ENCODE measurements at places on chromosomes 12 and 14.
A peak's percentile ranks its signal among the peaks of the same experiment; 100 is the strongest.

- no peaks in the 10 kb centered on the region for H3K4me1 ChIP-seq
- no peak overlapping the region for H3K4me3 ChIP-seq
- H3K27ac ChIP-seq: no peak overlapping the region
- H3K36me3 ChIP-seq: no peaks in the 10 kb centered on the region
- DNase-seq: peak; percentile 55
Measured at GRCh38 chr12:8890313-8891085, 23.8 kb upstream of the PHC1 start.

DNA sequence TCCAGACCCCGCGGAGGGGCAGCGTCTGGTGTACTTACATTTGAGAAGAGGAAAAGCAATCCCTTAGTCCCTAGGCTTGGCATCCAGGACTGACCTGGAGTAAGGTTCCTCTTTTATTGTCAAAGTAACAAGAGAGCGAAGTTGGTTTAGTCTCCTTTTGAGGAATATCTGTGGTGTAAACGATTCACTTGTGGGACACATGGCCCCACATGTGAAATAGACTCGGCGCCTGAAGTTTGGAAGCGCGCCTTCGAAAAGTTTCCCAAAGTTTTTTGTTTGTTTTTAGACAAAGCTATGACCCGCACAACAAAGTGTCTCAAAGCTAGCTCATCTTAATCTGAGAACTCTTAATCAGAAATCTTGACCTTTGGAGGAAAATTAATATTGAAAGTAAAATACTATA lies 744 bp downstream of the STYX start:
- H3K4me3 ChIP-seq: peak overlapping the region; percentile 64
- peak overlapping the region; percentile 76 for H3K27ac ChIP-seq
- no peak for DNase-seq
- no peaks in the 10 kb centered on the region for H3K27me3 ChIP-seq
- peaks cover 3% of the 10 kb centered on the region for H3K36me3 ChIP-seq
- peaks cover 21% of the 10 kb centered on the region for H3K4me1 ChIP-seq

DNA sequence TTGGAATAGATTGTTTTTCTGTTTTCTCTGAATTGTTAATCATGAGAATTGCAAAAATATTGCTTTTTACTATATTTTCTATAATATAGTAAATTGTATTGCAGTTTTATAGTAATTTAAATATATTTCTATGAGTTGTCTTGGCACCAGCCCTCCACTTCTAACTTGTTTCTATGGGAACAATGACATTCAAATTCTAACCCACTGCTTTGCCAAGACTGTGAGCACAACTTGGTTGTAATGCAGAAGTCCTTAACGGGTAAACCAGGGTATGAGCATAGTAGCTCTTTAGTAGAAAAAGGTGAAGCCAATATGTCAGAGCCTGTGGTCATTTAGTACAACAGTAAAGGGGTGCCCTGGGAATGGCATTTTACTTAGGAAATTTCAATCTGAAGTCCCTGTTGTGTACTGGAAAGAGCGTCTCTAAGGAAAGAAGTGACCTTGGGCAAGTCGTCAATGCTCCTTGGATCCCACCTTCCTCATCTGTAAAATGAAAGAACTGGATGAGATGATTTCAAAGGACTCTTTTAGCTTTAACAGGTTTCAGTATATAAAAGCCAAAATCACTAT lies 283.3 kb downstream of the ATP23 start:
- H3K36me3 ChIP-seq: no peaks in the 10 kb centered on the region
- no peaks in the 10 kb centered on the region for H3K4me1 ChIP-seq
- no peaks in the 10 kb centered on the region for H3K27me3 ChIP-seq
- no peak overlapping the region for H3K27ac ChIP-seq
- no peak for DNase-seq

DNA sequence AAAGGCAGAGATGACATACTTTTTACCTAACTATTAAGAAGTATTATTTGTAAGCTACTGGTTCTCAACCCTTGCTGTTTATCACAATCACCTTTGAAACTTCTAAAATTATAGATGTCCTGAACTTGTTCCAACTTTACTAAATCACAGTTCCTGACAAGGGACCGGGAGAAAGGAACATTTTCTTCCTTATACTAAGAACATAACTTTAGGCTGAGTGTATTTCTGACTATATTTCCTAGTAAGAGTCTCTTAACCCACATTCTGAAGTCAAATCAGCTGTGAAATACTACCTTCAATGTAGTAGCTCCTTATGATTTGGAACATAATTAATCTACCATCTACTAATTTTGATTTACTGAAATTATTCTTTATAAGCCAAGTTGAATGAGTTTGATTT lies 80.2 kb downstream of the BAZ1A start:
- H3K36me3 ChIP-seq: no peaks in the 10 kb centered on the region
- H3K27ac ChIP-seq: no peak overlapping the region
- no peaks in the 10 kb centered on the region for H3K27me3 ChIP-seq
- H3K4me3 ChIP-seq: no peak overlapping the region
- no peak for DNase-seq
- no peaks in the 10 kb centered on the region for H3K4me1 ChIP-seq

- no peak overlapping the region for H3K4me3 ChIP-seq
- no peak overlapping the region for H3K27ac ChIP-seq
- H3K36me3 ChIP-seq: no peaks in the 10 kb centered on the region
Measured at GRCh38 chr12:119713551-119714031, 45.7 kb downstream of the PRKAB1 start.

DNA sequence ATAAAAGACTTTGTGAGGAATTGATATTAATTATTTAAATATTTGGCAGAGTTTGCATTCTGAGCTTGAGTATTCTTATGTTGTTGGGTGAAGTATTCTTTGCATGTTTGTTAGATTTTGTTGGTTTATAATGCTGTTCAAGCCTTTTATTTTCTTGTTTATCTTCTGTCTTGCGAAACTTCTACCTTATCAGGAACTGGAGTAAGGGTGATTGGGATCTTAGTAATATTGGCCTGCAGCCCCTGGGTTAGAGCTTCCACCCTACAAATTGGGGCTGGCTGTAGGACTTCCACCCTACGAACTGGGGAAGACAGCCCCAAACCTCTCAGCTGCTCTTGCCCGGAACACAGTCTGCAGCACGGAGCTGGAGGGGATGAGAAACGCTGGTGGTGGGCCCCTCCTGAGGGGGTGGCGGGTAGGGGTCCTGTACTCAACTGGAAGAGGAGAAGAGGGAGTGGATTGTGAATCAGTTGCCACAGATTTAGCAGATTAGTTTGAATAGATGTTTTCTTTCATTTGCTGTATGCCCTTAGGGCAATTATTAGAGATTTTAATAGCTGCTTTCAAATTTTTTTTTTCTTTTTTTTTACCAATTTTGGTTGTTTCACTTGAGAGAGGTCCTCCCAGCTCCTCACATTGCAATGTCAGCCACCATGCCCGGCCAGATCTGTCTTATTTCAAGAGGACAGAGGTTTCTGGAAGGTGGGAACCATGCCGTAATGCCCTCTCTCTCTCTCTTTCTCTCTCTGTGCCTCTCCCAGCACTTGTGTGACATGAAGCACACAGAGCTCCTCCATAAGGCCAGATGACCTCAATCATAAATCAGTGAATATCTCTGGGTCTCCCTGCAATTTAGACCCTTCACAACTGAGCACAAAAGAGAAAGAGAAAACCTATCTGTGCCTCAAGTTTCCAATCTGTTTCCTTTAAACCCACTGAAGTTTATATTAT lies 123.4 kb downstream of the DICER1 start:
- DNase-seq: no peak
- H3K36me3 ChIP-seq: no peaks in the 10 kb centered on the region
- H3K27me3 ChIP-seq: no peaks in the 10 kb centered on the region
- no peak overlapping the region for H3K4me3 ChIP-seq
- no peak overlapping the region for H3K27ac ChIP-seq

GRCh38 chr12:108812324-108812723 lies 45.1 kb downstream of the SSH1 start:
- no peak overlapping the region for H3K4me3 ChIP-seq
- no peak for DNase-seq
- no peaks in the 10 kb centered on the region for H3K4me1 ChIP-seq
- H3K27me3 ChIP-seq: no peaks in the 10 kb centered on the region

- H3K27me3 ChIP-seq: no peaks in the 10 kb centered on the region
- H3K4me3 ChIP-seq: no peak overlapping the region
- no peak for DNase-seq
- H3K27ac ChIP-seq: no peak overlapping the region
Measured at GRCh38 chr12:93924367-93924766, 224.0 kb upstream of the PLXNC1 start.

GRCh38 chr12:98951406-98951805 lies 306.3 kb downstream of the APAF1 start:
- H3K36me3 ChIP-seq: no peaks in the 10 kb centered on the region
- no peaks in the 10 kb centered on the region for H3K27me3 ChIP-seq
- H3K4me3 ChIP-seq: no peak overlapping the region
- H3K4me1 ChIP-seq: no peaks in the 10 kb centered on the region
- H3K27ac ChIP-seq: no peak overlapping the region
- DNase-seq: no peak

DNA sequence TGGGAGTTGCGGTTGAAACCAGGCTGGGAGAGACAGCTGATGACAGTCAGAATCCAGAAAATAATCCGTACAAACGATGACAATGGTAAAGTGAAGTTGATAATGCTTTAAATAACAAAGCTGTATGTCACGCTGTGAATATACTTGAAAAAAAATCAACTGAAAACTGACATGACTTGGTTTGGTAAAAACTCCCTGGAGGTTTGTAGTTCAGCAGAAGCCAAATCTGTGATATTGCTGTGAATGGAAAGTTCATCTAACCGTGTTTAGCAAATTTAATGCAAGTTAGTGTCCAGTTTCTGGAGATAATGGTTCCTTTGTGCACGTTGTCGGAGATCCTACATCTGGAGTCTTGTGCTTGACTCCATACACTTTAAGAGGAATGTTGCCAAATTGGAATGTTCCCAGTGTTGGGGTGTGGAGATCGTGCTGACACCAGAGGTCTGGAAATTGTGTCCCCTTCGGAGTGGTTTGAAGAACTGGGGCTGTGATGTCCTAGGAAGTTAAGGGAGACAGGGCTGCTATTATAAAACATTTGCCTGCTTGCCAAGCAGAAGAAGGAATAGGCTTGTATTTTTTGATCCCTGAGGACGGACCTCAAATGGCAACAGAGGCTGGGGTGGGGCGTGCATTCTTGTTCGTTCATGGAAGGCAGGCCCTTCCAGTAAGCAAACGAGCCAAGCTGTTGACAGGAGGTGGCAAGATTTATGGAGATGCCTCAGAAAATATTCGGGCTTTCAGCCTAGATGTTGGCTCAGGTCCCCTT lies 30.6 kb downstream of the PPFIBP1 start:
- H3K27ac ChIP-seq: peak overlapping the region; percentile 9
- H3K27me3 ChIP-seq: no peaks in the 10 kb centered on the region
- H3K4me3 ChIP-seq: no peak overlapping the region
- peaks cover 35% of the 10 kb centered on the region for H3K4me1 ChIP-seq
- H3K36me3 ChIP-seq: no peaks in the 10 kb centered on the region

GRCh38 chr12:68489273-68489672 lies 121.4 kb upstream of the RAP1B start:
- H3K36me3 ChIP-seq: no peaks in the 10 kb centered on the region
- no peak for DNase-seq
- H3K27me3 ChIP-seq: no peaks in the 10 kb centered on the region
- H3K27ac ChIP-seq: no peak overlapping the region
- H3K4me1 ChIP-seq: no peaks in the 10 kb centered on the region

- H3K4me3 ChIP-seq: no peak overlapping the region
- H3K4me1 ChIP-seq: peaks cover 32% of the 10 kb centered on the region
- no peak overlapping the region for H3K27ac ChIP-seq
- no peaks in the 10 kb centered on the region for H3K36me3 ChIP-seq
- no peak for DNase-seq
Measured at GRCh38 chr14:37593511-37594237, 1.4 kb downstream of the FOXA1 start.

- no peaks in the 10 kb centered on the region for H3K36me3 ChIP-seq
- H3K27me3 ChIP-seq: no peaks in the 10 kb centered on the region
- no peak overlapping the region for H3K27ac ChIP-seq
- peaks cover 4% of the 10 kb centered on the region for H3K4me1 ChIP-seq
- peak; percentile 63 for DNase-seq
Measured at GRCh38 chr14:72904840-72905561, 11.1 kb upstream of the DPF3 start.

DNA sequence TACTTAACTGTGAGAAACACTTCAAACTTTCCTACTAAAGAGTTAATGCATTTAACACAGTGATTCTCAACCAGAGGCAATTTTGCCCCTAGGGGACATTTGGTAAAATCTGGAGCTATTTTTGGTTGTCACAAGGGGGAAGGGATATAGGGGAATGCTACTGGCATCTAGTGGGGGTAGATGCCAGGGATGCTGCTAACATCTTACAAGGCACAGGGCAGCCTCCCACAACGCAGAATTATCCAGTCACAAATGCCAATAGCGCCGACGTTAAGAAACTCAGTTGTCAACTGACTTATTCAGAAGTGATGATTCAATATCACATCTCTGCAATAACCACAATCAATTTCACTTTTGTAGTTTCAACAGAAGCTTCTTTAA lies 2.0 kb downstream of the EEA1 start:
- peaks cover 35% of the 10 kb centered on the region for H3K4me1 ChIP-seq
- no peak overlapping the region for H3K4me3 ChIP-seq
- H3K27ac ChIP-seq: peak overlapping the region; percentile 100
- H3K27me3 ChIP-seq: no peaks in the 10 kb centered on the region

DNA sequence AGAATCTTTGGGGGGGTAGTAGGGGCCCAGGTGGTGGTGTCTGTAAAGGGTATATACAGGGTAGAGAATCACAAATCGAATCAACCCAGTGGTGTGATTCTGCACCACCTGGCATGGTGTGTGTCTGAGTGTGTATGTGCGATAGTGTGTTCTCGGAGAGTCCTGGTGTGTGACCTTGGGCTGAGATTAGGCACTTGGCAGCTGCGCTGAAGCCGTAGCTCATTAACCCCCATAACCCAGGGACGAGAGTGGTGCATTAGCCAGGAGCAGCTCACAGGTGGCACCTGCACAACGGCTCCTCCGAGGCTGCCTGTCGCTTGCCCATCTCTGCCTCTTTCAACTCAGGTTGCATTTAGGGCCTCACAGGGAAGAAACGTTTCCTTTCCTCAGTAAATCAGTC lies 15.6 kb upstream of the TESC start:
- no peaks in the 10 kb centered on the region for H3K36me3 ChIP-seq
- peak overlapping the region; percentile 61 for H3K27ac ChIP-seq
- peaks cover 20% of the 10 kb centered on the region for H3K4me1 ChIP-seq
- no peak overlapping the region for H3K4me3 ChIP-seq
- peak; percentile 92 for DNase-seq

DNA sequence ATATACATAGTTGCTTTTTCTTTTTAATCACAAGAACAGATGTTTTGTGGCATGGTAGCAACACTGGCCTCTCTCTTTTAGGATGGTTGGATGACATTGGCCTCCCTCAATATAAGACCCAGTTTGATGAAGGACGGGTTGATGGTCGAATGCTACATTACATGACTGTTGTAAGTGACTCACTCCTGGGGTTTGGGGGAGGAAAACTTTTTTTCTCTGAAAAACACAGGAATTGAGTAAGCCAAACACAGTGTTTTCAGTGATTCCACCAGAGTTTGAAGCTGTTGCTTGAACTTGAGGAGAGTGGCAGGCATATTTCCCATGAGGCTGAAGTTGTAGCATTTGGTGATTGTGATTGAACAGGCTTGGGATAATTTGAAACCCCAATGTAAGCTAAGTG lies 13.7 kb upstream of the REP15 start:
- no peak overlapping the region for H3K4me3 ChIP-seq
- peaks cover 8% of the 10 kb centered on the region for H3K36me3 ChIP-seq
- H3K4me1 ChIP-seq: no peaks in the 10 kb centered on the region
- no peak overlapping the region for H3K27ac ChIP-seq

Measured in body of pancreas (tissue), 4 donors.